ENCODE measurements at places on chromosomes 13 and 19. TPM values are rescaled to one million over a fixed set of nuclear protein-coding genes. Genes with fewer than 3 reads are reported as not detected.

Gene ZNF571
- total RNA-seq: 4.2 TPM

Gene TTYH1
- total RNA-seq: 0.73 TPM

Gene CERS1
- total RNA-seq: not detected

Gene IGFL2
- not detected for total RNA-seq

Gene ICAM4
- 2.1 TPM for total RNA-seq

Gene CEACAM18
- not detected for total RNA-seq

Gene ARHGAP35
- 42.9 TPM for total RNA-seq

Gene GZMM
- 34.5 TPM for total RNA-seq

DNA sequence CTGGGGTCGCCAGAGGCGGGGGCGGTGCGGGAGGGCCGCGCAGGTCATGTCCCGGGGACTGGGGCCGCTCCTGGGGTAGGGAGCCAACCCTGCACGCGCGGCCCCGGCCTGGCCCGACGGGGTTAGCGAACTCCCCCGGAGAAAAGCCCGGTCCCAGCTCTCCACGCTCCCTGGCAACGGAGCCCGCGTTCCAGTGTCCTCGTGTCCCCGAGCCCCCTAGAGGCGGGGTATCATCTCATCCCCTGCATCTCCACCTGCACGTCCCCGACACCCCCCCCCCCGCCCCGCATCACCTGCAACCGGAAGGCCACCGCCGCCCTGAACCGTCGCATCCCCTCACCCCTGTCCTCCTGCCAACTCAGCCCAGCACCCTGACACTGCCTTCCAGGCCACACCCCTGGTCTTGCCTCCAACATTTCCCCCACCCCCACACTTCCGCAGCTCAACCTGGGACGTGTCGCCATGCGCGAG lies 2.7 kb downstream of the WDR88 start:
- no peak for DNase-seq

GRCh38 chr13:110989331-110989730 lies 74.5 kb upstream of the ANKRD10 start:
- no peak for DNase-seq

DNA sequence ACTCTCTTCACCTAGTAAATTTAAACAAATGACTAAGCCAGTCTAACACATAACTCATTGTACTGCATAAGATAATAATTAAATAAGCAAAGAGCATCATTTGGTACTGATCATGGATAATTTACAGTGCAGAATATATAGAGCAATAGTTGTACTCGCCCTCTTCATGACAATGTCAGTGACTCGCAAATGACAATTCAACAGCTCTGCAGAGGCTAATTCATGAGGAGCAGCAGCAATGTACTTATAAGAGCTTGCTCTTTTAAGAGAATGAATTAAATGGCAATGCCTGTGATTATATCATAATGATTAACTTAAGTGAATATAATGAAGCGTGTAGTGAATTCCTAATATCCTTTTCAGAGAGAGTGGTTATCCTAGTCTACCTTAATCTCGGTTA lies 284.5 kb upstream of the PCDH20 start:
- DNase-seq: no peak

GRCh38 chr13:34322014-34322742 lies 504.2 kb downstream of the RFC3 start:
- no peak for DNase-seq

DNA sequence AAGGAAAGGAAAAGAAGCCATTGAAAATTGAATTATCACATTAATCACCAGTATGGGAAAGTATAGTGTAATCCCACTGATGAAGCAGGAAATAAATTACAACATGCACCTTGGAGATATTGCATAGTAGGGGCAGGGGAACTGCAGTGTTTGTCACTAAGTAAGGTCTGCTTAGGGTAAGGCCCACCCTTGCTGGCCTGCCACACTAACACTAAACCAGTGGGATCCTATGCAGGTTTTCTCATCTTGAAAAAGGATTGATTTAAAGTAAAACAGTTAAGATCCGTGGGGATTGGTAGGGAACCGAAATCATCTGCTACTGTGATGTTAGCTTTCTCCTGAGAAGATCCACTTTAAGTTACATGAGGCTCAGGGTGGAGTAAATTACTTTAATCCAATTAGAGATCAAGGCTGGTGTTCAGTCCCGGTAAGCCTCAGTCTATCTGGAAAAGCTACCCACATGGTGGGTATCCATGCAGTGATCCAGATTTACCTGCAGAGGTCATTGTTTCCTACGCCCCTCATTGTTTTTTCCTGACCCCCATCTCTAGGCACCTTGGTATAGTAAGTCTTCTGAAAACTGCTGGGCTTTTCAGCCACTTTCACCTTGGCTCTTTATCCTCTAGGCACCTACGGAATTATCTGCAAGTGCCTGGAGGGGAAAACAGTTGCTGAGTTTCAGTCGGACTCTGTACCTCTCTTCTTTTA lies 1014.9 kb upstream of the ATXN8OS start:
- no peak for DNase-seq

GRCh38 chr13:25865391-25865790 lies 186.4 kb downstream of the SHISA2 start:
- no peak for DNase-seq

DNA sequence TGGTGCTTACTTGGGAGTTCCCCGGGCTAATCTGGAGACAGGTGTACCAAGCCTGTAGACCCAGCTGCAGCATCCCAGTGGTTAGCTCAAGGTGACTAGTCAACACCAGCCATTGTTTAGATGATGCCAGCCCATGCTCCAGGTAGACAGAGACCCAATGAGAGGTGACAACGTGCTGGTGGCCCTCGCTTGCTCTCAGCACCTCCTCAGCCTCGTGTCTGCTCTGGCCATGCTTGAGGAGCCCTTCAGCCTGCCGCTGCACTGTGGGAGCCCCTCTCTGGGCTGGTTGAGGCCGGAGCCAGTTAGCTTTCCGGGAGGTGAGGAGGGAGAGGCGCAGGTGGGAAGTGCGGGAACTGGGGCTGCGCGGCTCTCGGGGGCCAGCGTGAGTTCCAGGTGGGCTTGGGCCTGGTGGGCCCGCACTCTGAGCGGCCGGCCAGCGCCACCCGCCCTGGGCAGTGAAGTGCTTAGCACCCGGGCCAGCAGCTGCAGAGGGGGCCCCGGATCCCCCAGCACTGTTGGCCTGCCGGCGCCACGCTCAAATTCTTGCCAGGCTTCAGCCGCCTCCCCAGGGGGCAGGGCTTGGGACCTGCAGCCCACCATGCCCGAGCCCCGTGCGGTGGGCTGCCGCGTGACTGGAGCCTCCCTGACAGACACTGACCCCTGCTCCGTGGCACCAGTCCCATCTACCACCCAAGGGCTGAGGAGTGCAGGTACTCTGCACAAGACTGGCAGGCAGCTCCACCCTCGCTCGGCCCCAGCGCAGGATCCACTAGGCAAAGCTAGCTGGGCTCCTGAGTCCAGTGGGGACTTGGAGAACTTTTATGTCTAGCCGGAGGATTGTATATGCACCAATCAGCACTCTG lies 85.9 kb upstream of the VSTM2B start:
- no peak for DNase-seq

GRCh38 chr13:106462710-106463109 lies 72.8 kb downstream of the EFNB2 start:
- DNase-seq: no peak

- DNase-seq: no peak
Observed at GRCh38 chr19:31804668-31805067, 455.4 kb upstream of the TSHZ3 start.

- DNase-seq: no peak
Observed at GRCh38 chr19:16319481-16319880, 5.1 kb upstream of the KLF2 start.

GRCh38 chr19:47018923-47019322 lies 714 bp upstream of the NPAS1 start:
- DNase-seq: no peak

DNA sequence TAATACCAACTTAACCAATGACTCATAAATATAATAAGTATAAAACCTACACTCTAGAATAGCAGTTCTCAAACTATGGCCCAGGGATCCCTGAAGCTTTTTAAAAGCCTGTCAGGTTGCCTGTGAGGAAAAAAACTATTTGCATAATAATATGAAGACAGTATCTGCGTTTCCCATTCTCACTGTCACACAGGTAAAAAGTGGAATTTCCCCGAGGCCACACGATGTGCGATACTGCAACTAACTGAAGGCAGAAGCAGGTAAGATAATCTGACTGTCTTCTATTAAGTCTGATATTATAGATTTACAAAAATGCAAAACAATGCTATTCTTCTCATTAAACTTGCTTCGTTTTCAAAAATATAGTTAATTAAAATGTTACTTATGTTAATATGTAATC lies 52.5 kb upstream of the EEF1AKMT1 start:
- no peak for DNase-seq

Measured in natural killer cell treated with Interleukin-12 subunit alpha and Interleukin-12 subunit beta and Interleukin-15 and Interleukin-18, amount 100 ng/mL, for 72 hours (primary cell).